ENCODE measurements at places on chromosomes 2 and 18.

DNA sequence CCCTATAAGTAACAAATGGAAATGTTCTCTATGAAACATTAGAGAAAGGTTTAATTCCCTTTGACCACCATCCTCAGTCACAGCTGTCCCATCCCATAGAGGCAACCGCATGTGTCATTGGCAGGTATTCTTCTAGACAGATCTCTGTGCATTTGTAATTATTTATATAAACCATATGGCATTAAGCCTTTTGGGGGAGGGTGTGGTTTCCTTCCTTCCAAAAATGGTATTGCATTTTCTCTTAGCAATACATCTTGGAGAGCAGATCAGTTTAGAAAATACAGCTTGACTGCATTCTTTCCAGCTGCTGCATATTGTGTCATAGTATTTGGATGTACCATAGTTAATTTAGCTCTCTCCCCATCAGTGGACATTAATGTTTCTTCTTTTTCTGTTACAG lies 57.7 kb downstream of the LCLAT1 start:
- DNase-seq: no peak

DNA sequence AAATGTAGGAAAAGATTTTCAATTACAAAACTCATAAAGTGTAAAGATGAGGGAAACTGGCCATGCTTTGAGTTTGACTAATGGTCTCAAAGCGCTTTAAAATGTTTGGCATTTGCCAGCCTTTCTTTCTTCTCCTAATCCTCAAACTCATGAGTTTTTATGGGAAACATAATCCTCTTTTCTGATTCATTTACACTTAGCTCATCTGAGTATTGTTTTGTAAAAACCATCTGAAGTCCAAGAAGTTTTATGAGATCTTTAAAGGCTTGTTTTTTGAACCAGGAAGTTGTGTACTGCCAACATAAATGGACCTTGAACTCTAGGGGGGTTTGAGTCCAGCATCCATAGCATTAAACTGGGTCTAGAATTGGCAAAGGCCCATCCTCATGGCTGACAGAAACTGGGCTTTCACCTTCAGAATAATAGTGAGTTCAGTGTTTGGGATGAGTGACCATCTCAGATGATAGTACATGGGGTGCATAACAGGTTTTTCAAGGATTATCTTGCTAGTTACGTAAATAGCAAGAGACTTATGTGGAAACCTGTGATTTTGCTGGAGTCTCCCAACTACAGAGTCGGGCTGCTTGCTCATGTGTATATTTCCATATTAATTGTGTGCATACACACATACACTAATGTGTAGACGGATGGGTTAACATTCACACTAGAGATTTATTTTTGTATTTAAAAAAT lies 3.8 kb upstream of the LTBP1 start:
- no peak for DNase-seq

DNA sequence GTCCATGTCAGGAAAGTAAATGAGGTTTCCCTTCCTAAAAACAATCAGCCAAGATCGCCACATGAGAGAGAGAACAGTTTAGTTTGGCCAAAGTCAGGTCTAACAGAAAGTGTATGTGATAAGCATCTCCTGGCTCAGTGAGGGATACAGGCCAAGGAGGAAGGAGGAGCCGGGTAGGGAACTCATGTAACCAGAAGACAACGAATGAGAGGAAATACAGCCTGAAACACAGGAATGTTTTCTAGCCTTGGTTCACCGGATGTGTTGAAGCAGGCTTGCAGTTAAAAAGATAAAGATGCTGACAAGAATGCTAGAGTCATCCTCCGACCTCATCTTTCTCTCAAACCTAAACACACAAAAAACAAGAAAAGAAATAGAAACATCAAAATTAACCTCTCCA lies 283.9 kb upstream of the SIX2 start:
- no peak for DNase-seq

DNA sequence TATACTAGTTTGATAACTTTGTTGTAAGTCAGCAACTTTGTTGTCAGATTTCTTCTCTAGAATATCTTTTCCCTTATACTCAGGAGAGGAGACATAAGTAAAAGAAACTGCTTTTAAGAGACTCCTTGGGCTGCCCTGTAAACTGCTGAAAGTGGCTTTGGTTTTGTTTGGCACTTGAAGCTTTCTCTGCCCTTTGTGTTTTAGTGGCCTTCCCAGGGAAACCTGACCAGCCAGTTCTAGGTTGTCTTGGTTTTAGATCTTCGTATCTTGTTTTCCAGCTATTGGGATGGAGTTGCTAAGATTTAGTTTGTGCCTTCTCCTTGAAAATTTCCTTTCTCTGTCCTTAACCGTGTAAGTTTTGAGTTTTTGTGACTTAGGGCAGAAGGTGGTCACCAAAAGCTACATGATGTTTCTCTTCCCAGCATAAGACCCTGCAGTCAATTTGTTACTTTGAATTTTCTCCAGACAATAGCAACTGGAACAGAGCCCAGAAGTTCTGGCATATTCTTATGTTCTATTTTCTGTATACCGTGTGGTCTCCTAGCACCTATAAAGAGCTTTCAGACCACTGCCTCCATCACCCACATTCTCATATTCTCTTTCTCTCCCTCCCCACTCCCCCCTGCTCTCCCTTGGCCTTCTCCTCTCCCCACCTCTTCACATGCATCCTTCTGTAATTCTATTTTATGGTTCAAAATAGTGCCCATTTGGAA lies 81.1 kb downstream of the BOLA3 start:
- DNase-seq: no peak

DNA sequence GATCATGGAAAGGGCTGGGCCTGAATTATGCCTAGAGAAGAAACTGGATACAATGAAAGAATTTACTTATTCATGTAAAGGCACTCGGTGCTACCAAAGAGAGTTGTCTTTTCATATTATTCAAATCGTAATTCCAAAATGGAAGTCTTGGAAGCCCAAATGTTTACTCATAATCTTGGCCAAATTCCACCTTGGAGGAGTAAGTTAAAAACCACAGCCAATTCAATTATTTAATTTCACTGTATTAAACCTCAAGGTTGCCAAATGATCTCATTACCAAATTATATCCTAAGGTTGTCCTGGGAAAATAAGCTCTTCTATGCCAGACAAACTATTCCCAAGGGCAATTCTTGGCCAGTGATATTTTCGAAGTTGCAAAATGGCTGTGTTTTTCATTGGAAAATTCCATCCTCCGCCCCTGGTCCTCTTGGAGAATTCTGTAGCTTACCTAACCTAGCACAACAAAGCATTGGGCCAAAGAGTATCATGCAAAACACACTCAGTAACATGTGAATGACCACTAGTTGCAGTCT lies 11.1 kb upstream of the VPS4B start:
- DNase-seq: no peak

- DNase-seq: no peak
Observed at GRCh38 chr2:8298783-8299182, 383.1 kb upstream of the ID2 start.

DNA sequence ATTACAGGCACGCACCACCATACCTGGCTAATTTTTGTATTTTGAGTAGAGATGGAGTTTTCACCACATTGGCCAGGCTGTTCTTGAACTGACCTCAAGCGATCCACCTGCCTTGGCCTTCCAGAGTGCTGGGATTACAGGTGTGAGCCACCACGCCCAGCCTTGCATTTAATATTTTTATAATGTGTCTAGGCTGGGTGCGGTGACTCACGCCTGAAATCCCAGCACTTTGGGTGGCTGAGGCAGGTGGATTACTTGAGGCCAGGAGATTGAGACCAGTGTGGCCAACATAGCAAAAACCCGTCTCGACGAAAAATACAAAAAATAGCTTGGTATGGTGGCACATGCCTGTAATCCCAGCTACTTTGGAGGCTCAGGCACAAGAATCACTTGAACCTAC lies 3.2 kb downstream of the RPL37A start:
- no peak for DNase-seq

DNA sequence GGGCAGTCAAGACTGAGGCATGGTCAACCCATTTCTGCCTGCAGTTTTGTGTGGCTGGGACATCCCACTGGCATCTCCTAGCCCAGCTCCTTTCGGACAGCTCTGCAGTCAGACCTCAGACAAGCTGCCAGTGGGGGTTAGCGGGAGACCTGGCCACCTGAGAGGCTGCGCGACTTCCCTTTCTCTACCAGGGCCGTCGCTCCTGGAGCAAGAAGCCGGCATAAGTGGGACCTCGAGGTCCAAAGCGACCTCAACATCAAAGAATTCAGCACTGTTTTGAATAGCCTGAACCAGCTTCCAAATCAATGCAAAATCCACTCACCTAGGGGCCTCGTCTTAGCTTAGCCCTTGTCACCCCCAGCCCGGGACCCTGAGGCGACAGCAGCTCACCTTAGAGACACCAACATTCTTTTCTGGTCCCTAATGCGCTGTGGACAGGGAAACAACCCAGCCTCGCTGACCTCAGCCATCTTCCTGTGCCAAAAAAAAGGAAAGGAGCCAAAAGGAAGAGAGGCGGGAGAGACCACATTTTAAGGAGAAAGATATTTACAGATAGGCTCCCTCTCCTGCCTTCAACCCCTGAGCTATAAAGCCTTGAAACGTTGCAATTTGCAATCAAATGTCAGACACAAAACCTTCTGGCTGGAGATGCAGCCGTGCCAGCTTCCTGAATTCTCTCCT lies 81.2 kb downstream of the GFPT1 start:
- DNase-seq: no peak

DNA sequence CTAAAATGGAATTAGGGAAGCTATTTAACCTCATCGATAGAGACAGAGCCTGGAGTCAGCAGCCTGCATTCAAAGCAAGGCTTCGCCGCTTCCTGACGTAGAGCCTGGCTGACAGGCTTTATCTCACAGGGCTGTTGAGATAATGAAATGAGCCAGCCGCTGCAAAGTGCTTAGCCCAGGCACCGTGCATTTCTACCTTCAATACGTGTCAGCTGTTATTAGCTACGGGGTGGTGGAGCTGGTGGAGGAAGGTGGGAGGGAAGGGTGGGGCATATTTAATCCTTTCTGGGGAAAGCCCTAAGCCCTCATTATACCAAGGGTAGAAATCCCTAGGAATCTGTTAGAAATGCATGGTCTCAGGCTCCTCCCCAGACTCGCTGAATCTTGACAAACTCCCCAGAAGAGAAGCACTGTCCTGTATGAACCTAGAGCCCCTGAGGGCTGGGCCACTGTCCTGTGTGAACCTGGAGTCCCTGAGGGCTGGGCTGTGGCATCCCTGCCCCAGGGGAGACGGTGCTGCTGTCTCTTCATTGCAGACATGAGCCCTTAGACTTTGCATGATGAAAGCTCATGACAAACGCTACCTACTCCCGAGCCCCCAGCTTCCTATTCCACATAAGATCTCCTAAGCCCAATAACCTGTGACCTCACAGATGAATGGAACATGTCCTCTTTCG lies 72.4 kb downstream of the ALPK2 start:
- no peak for DNase-seq

DNA sequence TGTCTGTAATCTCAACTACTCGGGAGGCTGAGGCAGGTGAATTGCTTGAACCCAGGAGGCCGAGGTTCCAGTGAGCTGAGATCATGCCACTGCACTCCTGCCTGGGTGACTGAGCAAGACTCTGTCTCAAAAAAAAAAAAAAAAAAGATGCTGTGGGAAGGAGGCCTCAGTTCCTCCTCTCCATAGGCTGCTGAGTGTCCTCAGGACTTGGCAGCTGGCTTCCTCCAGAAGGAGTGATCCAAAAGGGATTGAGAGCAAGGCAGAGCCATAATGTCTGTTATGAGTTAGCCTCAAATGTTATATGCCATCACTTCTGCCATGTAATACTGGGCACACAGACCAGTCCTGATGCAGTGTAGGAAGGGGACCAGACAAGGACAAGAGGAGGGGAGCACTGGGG lies 6.6 kb upstream of the NPC1 start:
- DNase-seq: no peak

- no peak for DNase-seq
Observed at GRCh38 chr2:180776921-180777320, 203.5 kb upstream of the UBE2E3 start.

DNA sequence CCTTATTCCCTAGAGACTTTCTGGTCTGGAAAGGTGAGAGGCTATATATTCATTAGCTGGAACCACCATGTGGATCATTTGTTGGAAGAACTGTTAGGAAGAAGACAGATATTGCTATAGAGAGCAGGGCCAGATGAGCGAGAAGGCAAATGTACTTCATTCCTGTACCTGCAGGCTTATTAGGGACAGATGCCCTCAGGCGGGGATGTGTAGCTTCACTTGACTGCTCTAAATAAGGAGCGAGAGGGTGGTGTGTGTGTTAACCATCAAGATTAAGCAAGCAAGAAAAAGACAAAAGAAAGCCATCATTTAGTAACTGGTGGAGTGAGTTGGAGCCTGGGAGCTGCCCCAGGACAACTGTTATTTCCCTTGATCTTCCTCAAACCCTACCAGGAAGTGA lies 36.4 kb downstream of the NEDD4L start:
- no peak for DNase-seq

- DNase-seq: no peak
Observed at GRCh38 chr18:14089781-14090180, 42.5 kb downstream of the ZNF519 start.

DNA sequence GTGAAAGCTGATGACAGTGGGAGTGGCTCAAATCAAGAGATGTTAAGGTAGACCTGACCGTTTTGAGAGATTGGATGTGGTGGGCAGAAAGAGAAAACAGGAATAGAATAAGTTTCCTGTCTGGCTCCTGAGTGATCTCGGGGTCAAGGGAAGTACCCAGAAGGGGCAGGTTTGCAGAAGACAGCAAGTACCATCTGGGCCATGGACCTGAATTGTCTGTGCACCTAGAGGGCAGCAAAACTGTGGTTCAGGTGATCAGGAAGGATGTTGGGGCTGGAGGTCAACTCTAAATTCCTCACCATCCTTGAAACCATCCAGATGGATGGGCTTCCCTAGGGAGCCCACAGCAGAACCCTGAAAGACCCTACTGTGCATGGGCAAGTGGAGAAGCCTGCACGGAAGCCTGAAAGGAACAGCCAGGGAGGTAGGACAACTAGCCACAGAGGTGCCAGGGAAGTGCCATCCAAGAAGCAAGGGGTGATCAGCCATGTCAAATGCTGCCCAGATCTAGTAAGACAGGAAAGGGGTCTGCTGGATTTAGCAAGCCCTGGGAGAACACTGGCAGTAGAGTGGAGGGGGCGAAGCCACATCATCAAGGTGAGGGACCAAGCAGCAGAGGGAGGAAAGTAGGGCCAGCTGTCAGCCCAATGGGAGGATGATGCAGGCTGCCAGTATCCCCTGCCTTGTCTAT lies 8.0 kb downstream of the TEX261 start:
- DNase-seq: no peak

DNA sequence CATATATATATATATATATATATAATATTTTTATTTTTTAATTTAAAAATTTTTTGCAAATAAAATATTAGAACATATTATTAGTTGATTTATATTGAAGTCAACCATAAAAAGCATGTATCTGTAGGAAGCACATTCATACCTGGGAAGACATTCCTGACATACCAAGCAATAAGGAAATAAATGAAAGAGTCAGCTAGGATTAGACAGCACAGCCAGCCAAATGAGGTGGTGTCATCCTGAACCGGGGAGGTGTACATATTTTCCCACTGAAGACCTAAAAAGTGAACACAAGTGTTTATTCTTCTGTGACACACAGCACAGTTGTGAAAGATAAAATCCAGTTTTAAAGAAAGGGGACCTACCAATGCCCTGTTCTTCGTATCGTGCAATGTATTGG lies 149.2 kb downstream of the ABCA12 start:
- DNase-seq: no peak
